ENCODE measurements at places on chromosomes 2 and 18. TPM values are rescaled to one million over a fixed set of nuclear protein-coding genes. Genes with fewer than 3 reads are reported as not detected.

GRCh38 chr2:143420313-143420712, 291.1 kb downstream of the ARHGAP15 start:
- no peak for DNase-seq

DNA sequence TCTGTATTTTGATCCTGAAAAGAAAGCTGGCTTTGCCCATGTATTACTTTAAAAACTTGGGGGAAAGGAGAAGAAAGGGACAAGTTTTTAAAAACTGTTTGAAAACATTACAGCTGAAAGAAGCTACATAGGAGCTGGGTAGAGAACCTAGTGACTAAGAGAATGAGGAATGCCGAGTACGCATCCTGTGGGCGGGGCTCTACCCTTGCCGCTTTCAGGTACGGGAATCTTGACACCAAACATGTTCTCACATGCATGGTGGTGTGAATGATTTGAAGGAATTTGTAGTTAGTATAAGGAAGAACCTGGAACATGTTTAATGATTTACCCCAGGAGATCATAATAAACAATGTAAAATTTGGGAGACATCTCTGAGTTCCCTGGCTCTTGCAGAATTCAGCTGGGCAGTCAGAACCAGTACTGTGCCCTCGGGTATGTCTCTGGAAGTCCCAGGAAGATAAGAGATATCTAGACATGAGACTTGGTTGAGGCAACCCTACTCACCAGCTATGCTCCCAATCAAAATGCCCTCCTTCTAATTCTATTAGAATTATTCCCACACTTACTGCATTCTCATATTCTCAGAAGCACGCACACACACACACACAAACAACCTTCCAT, 16.5 kb upstream of the TGFA start:
- DNase-seq: peak; percentile 60

GRCh38 chr2:136058262-136058661, 59.7 kb downstream of the CXCR4 start:
- DNase-seq: no peak

MATN3 gene
- total RNA-seq: 1.6 TPM

- peak; percentile 47 for DNase-seq
These were observed 578 bp downstream of the IWS1 start for GRCh38 chr2:127525691-127526131.

DCTN1 gene
- 91.0 TPM for total RNA-seq

ASB18 gene
- 0.15 TPM for total RNA-seq

DNA sequence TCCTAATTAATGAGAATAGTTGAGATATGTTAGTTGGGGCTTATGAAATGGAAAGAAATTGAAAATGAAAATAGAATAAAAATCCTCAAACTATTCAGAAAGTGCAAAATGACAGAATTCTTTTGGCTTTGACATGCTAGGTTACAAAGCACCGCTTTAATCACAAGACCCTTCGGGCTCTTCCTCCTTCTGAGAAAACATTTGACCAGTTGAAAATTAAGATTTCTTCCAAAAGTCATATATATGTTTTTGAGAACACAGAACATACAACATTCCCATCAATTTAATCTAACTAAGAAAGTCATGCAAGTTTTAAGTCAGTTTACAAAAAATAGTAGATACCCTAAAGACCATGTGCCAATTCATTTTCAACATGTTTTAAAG, 2.2 kb upstream of the SLC40A1 start:
- no peak for DNase-seq

IL36A gene
- not detected for total RNA-seq

MRPS9 gene
- 64.0 TPM for total RNA-seq

DNA sequence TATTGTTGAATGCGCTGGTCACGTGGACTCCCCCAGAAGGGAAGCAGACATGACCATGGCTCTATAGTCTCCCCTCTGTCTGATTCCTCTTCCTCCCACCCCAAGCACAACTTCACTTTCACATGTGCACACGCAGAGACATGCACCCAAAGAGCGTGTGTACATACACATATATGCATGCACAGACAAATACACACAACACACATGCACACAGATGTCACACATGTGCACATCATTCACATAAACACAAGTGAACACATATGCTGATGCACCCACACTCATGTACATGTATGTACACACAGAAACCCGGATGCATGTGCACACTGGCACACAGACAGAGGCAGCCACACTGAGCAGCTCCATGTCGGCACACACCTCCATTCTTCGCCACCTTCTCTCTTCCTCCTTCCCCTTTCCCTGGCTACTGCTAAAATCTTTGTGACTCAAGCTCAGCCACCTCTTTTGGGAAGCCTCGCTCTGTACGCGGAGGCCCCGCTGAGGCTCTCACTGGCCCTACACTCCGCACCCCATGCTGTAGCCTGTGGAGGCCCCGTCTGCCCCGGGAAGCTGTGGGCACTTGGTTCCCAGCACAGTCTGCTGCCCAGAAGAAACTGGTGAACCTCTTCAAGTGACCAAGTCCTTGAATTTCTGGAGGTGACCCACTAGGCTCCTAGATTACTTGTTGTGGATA, 101.6 kb upstream of the TEX51 start:
- DNase-seq: no peak

C2orf80 gene
- not detected for total RNA-seq

GRCh38 chr2:162401871-162402270, 57.9 kb downstream of the GCA start:
- no peak for DNase-seq

BOK gene
- 39.3 TPM for total RNA-seq

SKA1 gene
- 11.6 TPM for total RNA-seq

DNA sequence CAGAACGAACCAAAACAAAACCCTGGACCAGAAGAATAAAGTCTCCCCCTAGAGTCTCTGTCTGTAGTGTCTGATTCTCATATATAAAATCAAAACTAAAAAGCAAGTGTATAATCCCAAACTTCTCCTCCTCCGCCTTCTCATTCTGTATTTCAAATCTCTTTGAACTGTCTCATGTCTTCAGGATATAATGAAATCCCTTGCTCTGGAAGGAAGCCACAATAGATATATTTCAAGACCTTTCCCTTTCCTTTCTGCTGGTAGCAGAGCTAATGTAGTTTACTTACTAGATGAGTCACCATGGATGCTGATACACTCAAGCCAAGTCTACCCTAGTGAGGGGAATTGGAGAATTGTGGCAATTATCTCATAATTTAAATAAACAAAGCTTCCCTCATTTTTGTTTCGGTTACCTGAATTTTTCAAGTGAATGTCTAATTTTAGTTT, 33.5 kb upstream of the CCDC93 start:
- peak; percentile 84 for DNase-seq

GRCh38 chr2:30110773-30111172, 36.0 kb upstream of the YPEL5 start:
- peak; percentile 34 for DNase-seq

PUS10 gene
- total RNA-seq: 3.7 TPM

GRCh38 chr2:157875641-157876065, 477 bp downstream of the ACVR1 start:
- peak; percentile 36 for DNase-seq

DNA sequence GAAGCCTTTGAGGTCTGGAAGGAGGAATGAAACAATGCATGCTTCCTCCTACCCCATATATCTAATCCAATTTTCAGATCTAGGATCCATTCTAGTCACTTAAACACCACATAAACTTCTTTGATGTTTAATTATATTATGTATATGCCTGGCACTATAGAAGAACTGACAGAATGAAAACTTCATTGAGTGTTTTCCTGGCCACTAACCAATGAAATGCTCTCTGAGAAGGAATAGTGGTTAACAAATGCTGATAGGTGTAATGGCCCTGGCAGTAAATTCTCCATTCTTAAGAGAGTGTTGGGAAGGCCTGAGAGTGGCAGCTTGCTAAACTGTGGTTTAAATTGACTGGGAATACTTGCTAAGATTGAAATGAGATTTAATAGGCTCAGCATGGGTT, 710.0 kb downstream of the LRRTM4 start:
- no peak for DNase-seq

Data from PC-3 (cell line).